LNCaP clone FGC (cell line): ENCODE measurements at places on chromosomes 3 and 15.

- no peak for DNase-seq
Observed at GRCh38 chr3:44326019-44326418, 12.5 kb upstream of the TCAIM start.

DNA sequence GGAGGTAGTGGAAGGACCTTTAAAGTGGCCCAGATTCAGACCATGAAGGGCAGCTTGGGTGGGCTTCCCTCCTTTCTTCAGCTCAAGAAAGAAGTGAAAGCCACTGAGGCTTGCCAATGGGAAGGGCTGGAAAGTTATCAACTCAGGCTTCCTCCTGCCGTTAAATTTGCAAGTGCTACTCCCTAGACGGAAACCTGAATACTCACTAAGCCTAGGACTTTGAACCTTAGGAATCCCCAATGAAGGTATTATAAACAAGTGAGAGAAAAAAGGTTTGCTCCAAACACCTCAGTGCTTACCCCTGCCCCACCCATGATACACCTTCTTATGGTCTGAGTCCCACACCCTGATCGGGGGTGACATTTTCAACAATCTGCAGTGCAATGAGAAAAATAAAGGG, 396.4 kb downstream of the SHQ1 start:
- DNase-seq: no peak

DNA sequence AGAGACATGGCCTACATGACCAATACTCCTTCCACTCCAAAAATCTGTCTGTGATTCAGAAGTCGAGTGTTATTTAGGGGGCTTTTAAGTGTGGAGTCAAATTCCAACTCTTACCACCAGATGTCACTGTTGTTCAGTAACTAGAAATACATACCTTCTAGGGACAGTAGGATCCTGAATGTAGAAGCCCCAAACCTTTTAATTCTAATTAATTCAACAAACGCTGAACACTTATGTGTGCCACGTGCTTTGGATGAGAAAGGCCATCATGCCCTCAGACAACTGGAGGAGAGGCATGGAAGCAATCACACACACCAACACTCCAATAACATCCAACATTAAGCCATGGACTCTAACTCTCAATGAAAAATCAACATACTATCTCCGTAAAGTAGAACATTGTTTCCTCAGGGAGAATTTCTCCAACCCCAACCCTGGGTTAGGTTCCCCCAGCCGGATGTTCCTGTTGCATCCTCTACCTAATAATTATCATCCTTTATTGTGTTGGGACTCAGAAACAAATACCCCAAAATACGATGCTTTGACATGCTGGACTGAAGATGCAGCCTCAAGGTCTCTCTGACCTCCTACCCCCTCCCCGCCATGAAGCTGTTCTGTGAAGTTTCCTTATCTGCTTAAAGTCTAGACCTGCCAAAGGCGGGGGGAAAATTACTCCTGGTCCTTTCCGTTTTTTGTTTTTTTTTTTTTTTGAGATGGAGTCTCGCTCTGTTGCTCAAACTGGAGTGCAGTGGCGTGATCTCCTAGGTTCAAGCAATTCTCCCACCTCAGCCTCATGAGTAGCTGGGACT, 8.0 kb upstream of the CCDC13 start:
- no peak for DNase-seq

DNA sequence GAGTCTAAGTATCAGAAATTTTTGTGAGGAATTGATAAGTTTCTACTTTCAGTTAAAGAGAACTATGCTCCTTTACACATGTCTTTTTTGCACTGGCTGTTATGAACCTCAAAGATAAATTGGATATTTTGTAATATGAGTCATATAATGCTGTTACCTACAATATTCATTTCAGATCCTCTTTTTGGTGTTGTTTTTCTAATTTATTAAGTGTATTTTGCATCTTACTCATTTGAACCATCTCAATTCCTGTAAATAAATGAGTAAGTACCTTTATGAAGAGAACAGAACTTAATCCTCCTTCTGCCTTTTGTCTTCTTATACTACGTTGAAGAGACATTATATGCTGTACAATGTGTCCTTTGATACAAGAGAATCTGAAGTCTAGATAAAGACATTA, 74.4 kb downstream of the ZIC1 start:
- DNase-seq: no peak

GRCh38 chr15:63318344-63318743, 40.9 kb downstream of the APH1B start:
- no peak for DNase-seq

DNA sequence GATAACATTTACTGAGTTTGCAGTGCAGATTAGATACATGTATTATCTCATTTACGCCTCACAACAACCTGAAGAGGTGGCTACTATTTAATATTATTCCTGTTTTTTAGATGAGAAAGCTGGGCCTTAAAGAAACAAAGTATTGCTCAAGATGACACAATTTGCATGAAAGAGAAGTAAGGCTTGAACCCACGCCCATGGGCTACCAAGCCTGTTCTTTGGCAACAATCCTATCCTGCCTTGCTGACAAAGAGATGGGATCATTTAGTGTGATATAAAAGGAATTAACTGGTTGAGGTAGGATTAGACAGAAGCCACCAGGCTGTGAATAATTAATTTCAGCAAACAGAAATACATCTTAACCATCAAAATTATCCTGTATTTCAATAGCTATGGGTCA, 9.2 kb upstream of the LDHAL6B start:
- no peak for DNase-seq

GRCh38 chr15:81011593-81011992, 10.9 kb downstream of the TLNRD1 start:
- no peak for DNase-seq

DNA sequence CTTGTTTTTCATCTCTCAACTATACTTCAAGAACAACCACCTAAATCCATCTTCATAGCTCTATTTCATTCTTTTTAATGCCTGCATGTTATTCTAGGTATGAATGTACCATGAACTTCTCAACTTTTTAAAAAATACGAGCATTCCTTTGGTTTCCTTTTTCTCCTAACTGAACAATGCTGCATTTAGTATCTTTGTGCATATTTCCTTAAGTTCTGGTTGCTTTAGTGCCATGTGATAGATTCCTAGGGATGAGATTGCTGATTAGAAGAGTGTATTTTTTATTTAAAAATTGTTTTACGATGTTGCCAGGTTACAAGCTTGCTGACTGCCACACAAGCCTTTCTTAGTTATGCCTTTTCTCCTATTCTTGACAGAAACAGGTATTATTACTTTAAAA, 34.7 kb downstream of the PEX5L start:
- DNase-seq: no peak

DNA sequence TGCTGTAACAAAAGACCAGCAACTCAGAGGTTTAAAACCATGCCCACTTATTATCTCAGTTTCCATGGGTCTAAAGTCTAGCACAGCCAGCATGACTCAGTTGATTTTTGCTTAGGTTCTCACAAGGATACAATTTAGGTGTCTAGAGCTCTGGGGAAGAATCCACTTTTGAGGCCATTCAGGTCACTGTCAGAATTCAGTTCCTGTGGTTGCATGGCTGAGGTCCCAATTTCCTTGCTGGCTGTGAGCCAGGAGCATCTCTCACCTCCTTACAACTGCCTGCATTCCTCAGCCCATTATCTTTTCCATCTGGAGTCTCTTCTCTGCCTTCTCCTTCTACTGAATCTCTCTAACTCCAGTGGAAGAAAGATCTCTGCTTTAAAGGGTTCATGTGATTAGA, 240.5 kb upstream of the CFAP20DC start:
- no peak for DNase-seq

- DNase-seq: no peak
Observed at GRCh38 chr3:56938530-56938929, 121.9 kb upstream of the SPATA12 start.
